Spleen (tissue), 13 donors: ENCODE measurements at places on chromosomes 2 and 18. TPM values are rescaled to one million over a fixed set of nuclear protein-coding genes. Genes with fewer than 3 reads are reported as not detected.

Gene RGPD8
- 0.09 TPM for polyA plus RNA-seq

Gene ZNF24
- polyA plus RNA-seq: 13.4 TPM

Gene TMEM178A
- 0.74 TPM for polyA plus RNA-seq

Gene HOXD13
- not detected for polyA plus RNA-seq

Gene SERPINB10
- polyA plus RNA-seq: 0.07 TPM

Gene FMNL2
- polyA plus RNA-seq: 8.8 TPM

Gene NEB
- polyA plus RNA-seq: 0.96 TPM

Gene PSD4
- polyA plus RNA-seq: 75.8 TPM

Gene TXNDC2
- not detected for polyA plus RNA-seq

Gene ABCG8
- polyA plus RNA-seq: 0.02 TPM

Gene HOXD12
- not detected for polyA plus RNA-seq

Gene C2orf66
- polyA plus RNA-seq: not detected

Gene MC2R
- polyA plus RNA-seq: not detected

Gene SLC40A1
- 102 TPM for polyA plus RNA-seq

Gene MBOAT2
- polyA plus RNA-seq: 1.9 TPM

Gene SLC35F6
- 7.0 TPM for polyA plus RNA-seq

Gene CNRIP1
- polyA plus RNA-seq: 7.8 TPM

Gene STAT4
- polyA plus RNA-seq: 4.0 TPM

Gene ADCYAP1
- 0.19 TPM for polyA plus RNA-seq

Gene SPEG
- polyA plus RNA-seq: 4.9 TPM

Gene LRRC30
- not detected for polyA plus RNA-seq

Gene LYG1
- 4.3 TPM for polyA plus RNA-seq

Gene EFR3B
- 0.39 TPM for polyA plus RNA-seq

Gene PARD3B
- 0.85 TPM for polyA plus RNA-seq

Gene TNS1
- polyA plus RNA-seq: 8.6 TPM

Gene SCTR
- 0.53 TPM for polyA plus RNA-seq

Gene CD302
- 16.0 TPM for polyA plus RNA-seq

Gene LYPD1
- 0.36 TPM for polyA plus RNA-seq

Gene REG1B
- polyA plus RNA-seq: 0.83 TPM

Gene KCNG2
- 0.38 TPM for polyA plus RNA-seq

Gene CKAP2L
- 0.83 TPM for polyA plus RNA-seq

Gene HS6ST1
- 9.2 TPM for polyA plus RNA-seq

Gene MRO
- polyA plus RNA-seq: 0.48 TPM
